SHP77 (cell line): ENCODE measurements at places on chromosomes 4 and X.
A peak's percentile ranks its signal among the peaks of the same experiment; 100 is the strongest.

GRCh38 chrX:132740316-132741123 is 217.9 kb downstream of the HS6ST2 start:
- no peak for DNase-seq

DNA sequence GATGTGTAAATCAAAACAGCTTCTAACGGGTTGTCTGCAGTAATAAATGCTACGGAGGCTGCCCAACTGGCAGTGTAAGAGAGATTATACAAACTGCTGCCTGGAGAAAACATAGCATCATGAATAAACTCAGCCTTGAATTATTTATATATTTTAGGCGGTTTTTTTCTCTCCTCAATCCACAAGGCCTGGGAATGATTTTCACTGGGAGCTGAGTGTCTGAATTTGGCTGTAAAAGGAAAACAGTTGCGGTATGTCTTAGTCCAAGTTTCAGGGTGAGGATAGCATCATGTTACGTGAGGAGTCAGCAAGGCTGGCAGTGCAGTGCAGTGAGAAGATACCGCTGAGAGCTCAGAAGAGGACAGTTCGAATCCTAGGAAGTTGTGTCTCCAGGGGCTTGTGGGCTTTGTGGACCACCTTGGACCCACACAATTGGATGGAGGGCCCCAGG is 291.5 kb upstream of the BOD1L1 start:
- DNase-seq = no peak

GRCh38 chr4:158758142-158758541 is 10.7 kb upstream of the FNIP2 start:
- DNase-seq = no peak

DNA sequence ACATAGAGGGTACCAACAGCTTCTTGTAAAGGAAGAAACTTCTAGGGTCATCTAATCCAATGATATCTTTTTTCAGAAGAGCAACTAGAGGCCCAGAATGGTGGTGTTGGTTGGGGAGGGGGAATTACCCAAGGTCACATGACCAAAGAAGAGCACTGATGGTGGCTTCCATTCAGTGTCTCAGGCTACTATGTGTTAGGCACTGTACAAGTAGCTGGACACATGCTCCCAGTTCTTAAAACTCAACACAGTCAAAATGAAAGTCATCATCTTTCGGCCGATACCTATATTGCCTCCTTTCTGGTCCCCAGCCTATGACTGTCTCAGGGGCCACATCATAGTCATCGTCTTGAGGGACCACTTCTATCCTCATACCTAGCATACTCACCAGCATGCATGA is 88.1 kb downstream of the ARHGAP6 start:
- no peak for DNase-seq

- no peak for DNase-seq
Measured at GRCh38 chrX:108059801-108060200, 14.9 kb downstream of the VSIG1 start.

GRCh38 chr4:40283968-40284367 is 51.2 kb upstream of the CHRNA9 start:
- no peak for DNase-seq

DNA sequence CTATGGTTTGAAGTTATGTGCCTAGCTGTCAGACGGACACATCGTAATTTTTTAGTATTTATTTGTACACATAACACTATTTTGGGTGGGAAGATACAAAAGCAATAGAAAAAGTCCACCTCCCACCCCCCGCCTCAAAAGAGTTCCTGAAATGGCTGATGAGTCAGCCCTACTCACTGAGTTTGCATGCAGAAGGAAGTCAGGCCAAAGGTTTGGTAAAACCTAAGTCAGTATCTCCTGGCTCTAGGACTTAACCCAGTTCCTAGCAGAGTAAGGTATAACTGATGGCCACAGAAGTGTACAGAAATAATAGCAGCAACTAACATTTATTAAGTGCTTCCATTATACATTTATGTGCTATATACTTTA is 2.9 kb upstream of the KLHL2 start:
- DNase-seq = no peak

DNA sequence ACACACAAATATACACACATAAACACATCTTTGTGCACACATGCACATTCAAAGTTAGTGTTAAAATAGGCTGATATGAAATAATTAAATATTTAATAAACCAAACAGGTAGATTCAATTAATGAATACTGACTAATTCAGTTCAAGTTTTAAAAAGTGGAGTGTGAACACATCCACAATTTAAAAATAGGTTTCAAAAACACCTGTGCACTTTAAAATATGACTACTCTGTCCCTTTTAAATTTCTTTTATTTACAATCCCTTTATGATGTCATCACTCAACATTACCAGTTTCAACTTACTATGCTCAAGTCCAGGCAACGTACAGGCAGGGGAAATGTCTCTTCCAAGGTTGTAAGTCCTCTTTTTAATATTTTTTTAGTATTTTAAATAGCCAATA is at the start of gene CYLC1:
Gene CYLC1 (plus strand): TSS at position 301 of the 400 bp plus-strand sequence. CDS start 37 bp downstream, at position 338.
- no peak for DNase-seq

DNA sequence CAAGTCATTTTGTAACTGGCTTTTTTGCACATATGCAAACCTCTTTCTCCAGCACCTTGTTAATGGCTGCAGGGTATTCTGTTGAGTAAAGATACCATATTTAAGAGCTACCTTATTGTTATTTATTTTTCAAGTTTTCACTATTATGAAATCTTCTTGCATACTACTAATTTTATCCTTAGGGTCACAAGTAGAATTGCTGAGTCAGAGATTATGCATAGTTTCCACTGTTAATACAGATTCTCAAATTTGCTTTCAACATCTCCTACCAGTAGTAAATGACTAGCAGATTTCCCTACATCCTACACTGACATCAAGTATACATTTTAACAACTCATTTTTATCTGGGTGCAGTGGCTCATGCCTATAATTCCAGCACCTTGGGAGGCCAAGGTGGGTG is 112.6 kb downstream of the RELL1 start:
- no peak for DNase-seq

- DNase-seq = peak; percentile 10
Measured at GRCh38 chrX:124217304-124218251, 114.9 kb upstream of the TEX13D start.

- no peak for DNase-seq
Measured at GRCh38 chr4:18961266-18961665, 939.7 kb upstream of the LCORL start.

GRCh38 chr4:56649445-56650261 is 31.4 kb downstream of the HOPX start:
- DNase-seq = no peak

DNA sequence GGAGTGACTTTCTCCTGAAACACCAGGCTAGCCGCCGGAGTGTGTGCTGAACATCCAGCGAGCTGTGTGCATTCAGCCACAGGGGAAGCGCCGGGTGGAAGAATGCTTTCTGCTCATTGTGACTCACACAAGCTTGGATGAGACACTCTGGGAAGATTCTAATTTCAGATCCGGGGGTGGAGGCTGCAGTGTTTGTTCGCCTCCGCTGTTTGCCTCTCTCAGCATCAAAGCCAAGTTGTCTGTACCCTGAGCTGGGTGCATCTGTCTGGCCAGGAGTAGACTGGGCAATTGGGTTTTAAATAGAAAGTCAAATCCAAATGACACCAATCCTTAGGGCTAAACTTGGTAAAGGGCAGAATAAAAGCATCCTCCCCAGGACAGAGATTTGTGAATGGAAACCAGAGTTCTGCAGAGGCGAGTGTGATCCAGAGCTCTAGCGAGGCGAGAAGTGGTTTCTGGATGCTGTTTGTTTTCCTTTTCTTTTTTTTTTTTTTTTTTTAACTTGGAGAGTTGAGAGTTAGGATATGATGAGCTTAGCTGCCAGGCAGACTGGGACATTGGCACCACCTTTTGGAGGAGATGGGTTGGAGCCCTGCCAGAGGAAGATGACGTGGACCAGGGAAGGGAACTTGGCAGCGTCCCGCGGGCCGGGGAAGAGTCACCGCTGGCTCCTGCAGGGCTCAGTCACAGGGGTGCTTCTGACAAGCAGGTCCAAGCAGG is 196.0 kb upstream of the PSAPL1 start:
- DNase-seq = no peak

DNA sequence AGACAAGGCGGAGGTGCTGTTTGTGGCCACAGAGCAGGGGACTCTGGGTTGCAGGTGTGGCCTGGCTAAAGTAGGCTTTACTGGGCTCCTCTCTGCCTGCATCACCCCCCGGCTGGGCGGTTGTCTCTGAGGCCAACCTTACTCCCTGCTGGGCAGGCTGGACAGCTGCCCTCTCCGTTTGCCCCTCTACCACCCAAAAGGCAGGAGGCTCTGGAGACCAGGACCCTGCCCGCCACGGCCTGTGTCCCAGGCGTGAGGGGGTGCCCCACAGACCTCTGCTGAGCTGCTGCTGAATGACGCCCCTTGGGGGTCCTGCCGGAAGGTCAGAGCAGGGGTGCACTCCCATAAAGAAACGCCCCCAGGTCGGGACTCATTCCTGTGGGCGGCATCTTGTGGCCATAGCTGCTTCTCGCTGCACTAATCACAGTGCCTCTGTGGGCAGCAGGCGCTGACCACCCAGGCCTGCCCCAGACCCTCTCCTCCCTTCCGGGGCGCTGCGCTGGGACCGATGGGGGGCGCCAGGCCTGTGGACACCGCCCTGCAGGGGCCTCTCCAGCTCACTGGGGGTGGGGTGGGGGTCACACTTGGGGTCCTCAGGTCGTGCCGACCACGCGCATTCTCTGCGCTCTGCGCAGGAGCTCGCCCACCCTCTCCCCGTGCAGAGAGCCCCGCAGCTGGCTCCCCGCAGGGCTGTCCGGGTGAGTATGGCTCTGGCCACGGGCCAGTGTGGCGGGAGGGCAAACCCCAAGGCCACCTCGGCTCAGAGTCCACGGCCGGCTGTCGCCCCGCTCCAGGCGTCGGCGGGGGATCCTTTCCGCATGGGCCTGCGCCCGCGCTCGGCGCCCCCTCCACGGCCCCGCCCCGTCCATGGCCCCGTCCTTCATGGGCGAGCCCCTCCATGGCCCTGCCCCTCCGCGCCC is 920 bp downstream of the HTT-AS start:
- no peak for DNase-seq

- no peak for DNase-seq
Measured at GRCh38 chr4:161564230-161564834, 599.5 kb downstream of the FSTL5 start.

DNA sequence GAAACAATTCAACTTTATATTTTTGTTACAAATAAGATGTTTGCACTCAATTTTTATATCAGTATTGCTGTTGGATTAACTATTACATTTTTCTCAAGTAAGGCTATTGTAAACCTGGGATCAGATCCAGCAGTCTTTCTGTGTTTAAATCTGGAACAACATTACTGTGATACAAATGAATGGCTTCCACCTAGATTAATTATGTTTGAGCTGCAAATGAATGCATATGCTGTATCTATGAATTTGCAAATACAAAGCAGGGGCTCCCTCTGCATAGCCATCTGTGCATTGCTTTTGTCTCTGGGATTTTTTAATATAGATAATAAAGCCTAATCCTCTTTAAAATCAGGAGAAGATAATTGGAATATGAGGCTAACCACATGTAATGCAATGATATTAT is 69.8 kb upstream of the NEIL3 start:
- DNase-seq = no peak

- DNase-seq = no peak
Measured at GRCh38 chr4:18675586-18676525, 654.3 kb upstream of the LCORL start.

DNA sequence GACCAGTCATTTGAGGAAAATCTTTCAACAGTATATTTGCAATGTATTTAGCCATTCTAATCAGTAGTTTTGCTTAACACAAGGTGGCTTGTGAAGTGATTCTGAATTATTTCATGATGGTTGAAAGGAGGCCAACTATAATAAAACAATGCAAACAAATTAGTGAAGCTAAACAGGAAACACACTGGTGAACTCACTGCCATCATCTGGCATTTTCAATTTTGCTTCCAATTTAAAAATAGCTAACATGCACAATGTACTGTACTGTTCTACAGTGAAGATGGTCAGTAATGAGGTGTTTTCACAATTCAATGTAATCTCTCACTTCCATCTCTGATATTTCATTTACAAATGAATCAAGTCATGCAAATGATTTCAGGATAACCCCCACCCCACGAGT is 31.1 kb downstream of the PGRMC2 start:
- DNase-seq = no peak

GRCh38 chr4:24067367-24068193 is 177.7 kb upstream of the PPARGC1A start:
- peak; percentile 40 for DNase-seq

DNA sequence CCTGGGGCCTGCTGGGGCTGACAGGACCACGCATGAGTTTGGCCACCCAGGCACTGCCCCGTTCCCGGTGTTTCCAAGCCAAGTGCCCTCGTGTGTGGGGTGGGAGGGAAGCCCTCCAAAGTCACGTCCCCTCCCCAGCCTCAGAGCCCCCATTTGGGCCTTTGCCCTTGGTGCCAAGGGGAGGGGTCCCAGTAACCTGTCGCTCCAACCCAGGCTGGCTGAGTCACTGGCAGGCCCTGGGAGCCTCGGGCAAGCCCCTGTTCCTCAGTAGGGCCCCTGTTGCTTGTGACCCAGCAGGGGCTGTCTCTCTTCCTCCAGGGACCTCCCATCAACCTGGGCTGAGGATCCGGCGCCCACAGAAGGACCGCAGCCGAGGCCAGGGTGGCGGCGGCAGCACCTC is 10.7 kb upstream of the HAUS7 start:
- no peak for DNase-seq

DNA sequence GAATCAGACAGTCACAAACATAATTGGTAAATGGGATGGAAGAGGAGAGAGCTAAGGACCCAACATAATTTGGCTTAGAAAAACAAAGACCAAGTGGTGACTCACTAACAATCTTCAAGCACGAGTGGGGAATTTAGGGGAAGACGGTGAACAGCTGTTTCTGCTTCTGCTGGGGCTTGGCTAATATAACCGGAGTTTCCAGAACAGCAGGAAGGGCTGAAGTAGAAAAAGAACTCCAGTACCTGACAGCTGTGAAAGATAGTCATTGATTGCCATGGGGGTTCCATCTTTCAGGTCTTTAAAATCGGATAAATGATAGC is 290.9 kb upstream of the LDB2 start:
- DNase-seq = no peak

DNA sequence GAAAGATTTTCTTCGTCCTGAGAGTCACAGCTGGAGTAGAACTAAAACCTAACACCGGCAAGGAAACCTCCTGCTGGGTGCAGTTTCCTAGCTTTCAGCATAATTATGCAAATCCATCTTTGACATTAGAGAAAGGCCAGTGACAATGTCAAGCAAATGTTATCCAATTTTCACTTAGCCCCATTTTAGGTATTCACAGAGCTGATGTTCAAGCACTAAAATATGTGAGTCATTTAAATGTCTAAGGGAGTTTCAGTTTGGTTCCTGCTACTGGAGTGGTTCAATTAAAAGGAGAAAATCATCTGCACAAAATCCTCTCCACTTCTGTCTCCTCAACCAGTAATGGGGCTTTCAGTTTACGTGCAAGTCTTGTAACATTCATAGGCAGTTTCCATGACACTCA is 37.1 kb upstream of the AMOT start:
- no peak for DNase-seq
